ENCODE measurements at places on chromosomes 4 and X.

DNA sequence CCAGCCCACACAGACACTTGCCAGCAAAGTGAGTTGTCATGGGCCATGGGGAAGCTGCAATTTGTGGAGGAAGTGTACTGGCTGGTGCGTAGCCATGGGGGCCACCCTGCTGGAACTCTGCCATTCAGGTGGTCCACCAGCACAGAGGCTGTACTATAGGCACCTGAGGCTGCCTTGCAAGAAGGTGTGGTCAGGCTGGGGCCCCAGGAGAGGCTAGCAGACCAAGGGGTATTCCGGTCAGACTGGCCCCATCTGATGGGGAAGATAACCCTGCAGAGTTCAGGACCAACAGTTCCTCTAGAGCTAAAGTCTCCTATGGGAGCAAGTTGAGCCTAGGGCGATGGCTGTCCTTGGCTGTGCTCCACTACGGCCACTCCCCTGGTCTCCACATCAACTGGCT, 136.1 kb downstream of the DCAF12L2 start:
- no peak for DNase-seq

DNA sequence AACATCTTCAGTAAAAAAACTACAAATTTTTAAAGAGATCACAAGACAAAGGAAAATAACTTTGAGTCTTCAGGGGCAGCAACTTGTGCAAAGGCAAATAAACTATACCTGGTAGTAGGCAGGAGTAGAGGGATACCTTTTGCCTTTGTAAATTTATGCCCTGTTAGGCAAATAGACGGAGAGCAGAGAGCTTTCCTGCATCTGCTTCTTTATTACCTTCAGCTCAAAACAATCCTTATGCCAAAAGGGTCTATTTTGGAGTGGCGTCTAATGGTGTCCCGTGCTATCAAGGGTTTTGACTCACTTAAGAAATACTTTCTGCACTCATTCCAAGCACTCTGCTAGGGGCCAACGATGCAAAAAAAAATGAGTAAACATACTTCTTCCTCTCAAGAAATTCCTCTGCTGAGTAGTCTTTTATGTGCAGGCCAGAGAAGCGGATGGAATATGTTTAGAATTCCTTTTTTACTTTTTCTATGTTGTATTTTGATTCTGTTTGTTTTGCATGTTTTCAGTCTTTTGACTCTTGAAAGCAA, 131.9 kb downstream of the ANXA5 start:
- no peak for DNase-seq

GRCh38 chr4:119647558-119647957, 19.0 kb upstream of the PDE5A start:
- DNase-seq: no peak

- DNase-seq: no peak
Observed at GRCh38 chr4:120132935-120133334, 66.3 kb upstream of the MAD2L1 start.

DNA sequence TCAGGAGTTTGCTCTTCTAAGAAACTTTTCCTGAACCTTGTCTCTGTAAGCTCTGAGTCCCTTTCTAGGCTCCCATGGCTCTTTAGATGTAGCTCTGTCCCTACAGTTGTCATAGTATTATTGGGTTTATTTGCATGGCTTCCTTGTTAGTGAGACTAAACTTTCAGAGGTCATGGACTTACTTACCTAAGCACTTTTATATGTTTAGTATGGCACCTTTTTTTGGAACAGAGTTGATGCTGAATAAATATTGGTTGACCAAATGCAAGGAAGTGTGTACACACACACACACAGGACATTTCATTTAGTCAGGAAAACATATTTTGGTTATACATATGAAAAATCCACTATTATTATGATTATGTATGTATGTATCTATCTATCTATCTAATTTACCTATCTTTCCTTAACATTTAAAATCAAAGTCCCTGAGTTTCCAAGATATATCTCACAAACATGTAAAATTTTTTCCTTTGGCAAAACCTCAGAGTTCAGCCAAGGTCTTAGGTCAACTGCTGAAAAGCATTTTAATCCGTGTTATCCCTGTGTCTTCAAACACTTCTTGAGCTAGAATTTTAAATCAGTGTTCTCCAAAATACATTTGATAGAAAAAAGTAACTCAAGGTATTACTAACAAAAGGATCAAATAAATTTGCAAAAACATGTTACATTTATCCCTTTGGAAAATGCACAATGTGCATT, 47.1 kb upstream of the GBA3 start:
- no peak for DNase-seq

GRCh38 chr4:4693258-4693657, 151.4 kb upstream of the STX18 start:
- DNase-seq: no peak

GRCh38 chrX:121106484-121107235, 59.2 kb downstream of the GLUD2 start:
- no peak for DNase-seq
